ENCODE measurements at places on chromosomes 6 and 20.

DNA sequence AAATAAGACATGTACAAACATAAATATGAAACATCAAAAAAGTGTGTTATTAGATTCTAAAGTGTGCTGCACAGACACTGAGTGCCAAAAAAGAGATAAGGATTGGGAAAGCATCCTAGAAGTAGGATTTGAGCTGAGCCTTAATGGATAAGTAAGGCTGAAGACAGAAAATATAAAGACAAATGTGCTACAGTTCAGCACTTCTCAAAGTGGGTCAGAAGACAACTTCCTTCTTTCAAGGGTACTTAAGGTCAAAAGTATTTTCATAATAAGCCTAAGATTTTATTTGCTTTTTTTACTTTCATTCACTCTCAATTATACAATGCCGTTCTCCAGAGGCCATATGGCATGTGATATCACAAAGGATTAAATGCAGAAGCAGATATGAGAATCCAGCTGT, 16.8 kb downstream of the USP45 start:
- no peak for DNase-seq

GRCh38 chr6:137119196-137120104, 54.0 kb downstream of the IL22RA2 start:
- no peak for DNase-seq

DNA sequence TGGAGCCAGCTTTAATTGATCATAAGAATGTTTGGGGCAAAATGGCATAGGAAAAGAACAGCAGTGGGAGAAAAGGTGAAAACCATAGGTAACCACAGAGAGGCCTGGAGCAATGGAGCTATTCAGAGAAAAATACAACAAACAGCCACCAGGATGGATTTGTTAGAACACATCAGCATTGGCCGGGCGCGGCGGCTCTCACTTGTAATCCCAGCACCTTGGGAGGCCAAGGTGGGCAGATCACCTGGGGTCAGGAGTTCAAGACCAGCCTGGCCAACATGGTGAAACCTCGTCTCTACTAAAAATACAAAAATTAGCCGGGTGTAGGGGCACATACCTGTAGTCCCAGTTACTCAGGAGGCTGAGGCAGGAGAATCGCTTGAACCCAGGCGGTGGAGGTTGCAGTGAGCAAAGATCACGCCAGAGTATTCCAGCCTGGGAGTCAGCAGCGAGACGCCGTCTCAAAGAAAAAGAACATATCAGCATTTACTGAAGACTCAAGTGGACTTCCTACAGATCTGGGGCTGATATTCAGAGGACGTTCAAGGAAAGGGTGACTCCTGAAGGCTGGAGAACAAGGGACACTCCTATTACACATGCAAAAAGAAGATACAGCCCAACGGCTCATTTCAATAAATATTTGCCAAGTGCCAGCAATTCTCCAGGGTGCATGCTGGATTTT, 20.2 kb downstream of the SNHG17 start:
- DNase-seq: no peak

DNA sequence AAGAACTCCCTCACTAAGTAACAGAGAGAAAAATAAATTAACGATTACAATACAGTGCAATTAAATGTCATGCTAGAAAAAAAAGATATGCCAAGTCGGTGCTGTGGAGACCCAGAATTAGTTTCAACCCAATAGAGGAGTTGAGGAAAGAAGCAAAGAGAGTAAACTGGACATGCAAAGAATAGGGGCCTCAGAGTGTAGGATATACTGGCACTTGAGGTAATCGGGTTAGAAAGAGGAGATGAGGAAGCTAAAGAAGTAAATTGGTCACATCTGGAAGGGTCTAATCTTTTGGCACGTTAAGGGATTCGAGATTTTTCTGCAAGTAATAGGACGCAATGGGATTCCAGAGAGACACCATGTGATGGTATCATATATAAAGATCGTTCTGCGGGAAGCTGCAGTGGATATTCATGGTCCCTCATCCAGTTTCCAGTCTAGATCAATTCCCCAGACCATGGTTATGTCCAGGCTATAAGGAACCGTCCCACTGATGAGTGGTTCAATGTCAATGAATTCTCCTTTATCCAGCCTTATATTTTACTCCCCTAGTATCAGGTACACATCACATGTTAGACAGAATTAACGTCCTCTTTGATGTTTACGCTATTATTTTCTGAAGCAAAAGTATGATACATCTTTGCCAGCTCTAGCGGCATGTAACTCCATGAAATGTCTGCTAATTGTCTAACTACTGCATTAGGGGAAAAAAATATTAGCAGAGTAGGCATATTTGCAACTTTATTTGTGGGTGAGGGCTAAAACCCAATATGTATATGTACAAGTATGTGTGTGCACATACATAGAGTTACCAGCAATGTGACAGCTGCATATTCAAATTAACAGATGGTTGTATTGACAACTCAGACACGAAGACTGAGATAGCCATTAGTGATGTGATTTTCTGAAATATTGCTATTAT, 1.1 kb upstream of the TBC1D32 start:
- no peak for DNase-seq

GRCh38 chr6:155340464-155341129, 26.3 kb upstream of the TFB1M start:
- DNase-seq: no peak

Data from activated T-helper 1 cell treated with anti-CD3 and anti-CD28 coated beads, Interleukin-12 subunit alpha, Interleukin-12 subunit beta, Interleukin-2, Interleukin-4 antibody, amounts not matched to agents 30 ng/mL and 10 ng/mL and 1 ng/mL, durations not matched to agents 14 hours and 24 hours and 36 hours (primary cell).